ENCODE measurements at places on chromosomes 2 and 18.

- DNase-seq: no peak
Measured at GRCh38 chr18:77339623-77340022, 90.0 kb downstream of the GALR1 start.

DNA sequence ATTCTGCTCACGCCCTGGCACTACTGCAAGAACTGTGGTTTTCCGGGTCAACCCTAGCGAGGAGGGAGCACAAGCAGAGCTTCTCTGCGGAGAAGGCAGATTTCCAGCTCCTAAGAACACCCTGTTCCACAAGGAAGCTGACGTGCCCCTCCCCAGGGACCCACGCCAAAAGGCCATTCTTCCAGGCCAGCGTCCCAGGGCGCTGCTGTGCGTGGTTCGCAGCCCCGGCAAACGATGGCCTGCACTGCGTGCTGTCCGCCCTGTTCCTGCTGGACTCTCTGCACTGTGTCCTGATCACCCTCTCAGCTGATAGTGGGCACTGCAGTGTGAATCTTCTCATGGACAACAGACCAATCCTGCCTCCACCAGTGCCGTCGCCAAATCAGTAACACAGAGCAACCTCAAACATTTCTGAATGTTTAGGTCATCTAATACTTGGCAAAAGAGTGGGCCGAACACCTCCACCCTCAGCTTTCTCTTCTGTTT, 49.1 kb downstream of the ADI1 start:
- DNase-seq: no peak

- peak; percentile 9 for DNase-seq
Measured at GRCh38 chr2:209936106-209936666, 66.3 kb upstream of the RPE start.

- peak; percentile 49 for DNase-seq
Measured at GRCh38 chr2:231929961-231930592, 3.9 kb upstream of the NPPC start.

DNA sequence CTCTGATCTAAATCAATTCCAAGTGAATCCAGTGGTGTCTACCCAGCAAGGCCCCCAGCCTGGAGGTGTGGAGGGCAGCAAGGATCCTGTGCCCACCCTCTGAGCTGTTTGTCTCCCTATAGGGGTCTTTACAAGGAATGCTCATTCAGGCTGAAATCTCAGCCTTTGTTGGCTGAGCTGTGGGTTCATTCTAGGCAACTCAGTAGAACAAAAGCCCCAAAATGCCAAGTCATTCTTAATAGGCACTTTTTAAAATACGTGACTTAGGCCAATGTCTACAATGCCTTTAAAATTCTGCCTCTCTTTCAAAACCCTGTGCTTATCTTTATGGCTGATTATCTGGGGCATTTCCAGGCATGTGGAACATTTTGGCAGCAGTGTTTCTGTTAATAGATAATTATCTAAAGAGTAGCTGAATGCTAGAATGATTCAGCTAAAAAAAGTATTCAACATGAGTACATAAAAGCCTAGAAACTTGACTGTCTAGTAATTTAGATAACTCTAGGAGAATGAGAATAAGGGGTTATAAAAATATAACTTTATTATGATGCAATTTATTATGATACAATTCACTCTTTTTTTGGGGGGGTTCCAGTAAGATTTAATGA, 7.4 kb downstream of the UGT1A6 start:
- peak; percentile 96 for DNase-seq

- peak; percentile 71 for DNase-seq
Measured at GRCh38 chr2:63842149-63843061, 709 bp downstream of the UGP2 start.

- DNase-seq: no peak
Measured at GRCh38 chr2:215603440-215603839, 167.6 kb upstream of the FN1 start.

GRCh38 chr18:55477860-55478581, 110.0 kb downstream of the TCF4 start:
- DNase-seq: no peak

GRCh38 chr2:161077367-161078210, 82.6 kb upstream of the TANK start:
- peak; percentile 93 for DNase-seq

DNA sequence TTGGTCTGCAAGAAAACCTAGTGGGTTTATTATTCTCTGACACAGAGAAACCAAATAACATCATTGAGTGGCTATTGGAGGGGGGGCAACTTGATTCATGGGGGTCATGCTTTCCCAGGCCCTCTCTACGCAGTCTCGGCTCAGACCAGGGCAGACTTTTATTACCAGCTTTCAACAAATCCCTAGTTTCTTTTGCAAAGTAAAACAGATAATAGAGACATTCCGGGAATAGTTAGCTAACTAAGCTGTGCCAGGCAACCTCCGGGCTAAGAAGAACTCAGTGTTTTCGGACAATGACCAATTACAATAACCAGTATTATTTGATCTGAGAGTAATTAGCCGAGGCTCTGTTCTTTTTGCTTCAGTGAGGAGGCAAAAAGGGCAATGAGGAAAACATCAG, 66.3 kb downstream of the CDK15 start:
- no peak for DNase-seq

- DNase-seq: no peak
Measured at GRCh38 chr18:57981308-57982028, 62.6 kb upstream of the NEDD4L start.

DNA sequence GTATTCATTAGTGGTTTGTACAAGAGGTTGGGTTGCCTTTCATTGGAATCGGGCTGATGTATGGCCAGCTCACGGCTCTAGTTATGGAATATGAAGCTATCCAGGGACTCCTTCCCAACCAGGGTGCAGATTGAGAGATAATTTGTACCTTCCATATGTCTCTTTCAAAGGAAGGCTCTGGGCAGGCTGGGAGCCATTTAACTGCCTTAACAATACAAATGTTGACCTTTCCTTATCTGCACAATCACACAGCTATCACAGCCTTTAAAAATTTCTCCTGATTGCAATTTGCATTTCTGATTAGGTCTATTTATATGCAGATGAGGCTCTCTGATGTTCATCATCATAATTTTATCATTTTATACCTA, 58.7 kb downstream of the MYO3B start:
- no peak for DNase-seq

GRCh38 chr18:26614374-26614773, 66.0 kb upstream of the KCTD1 start:
- DNase-seq: no peak

GRCh38 chr2:127701651-127702394, 526 bp downstream of the SFT2D3 start:
- peak; percentile 94 for DNase-seq

GRCh38 chr2:111669928-111670695, 213.9 kb downstream of the ANAPC1 start:
- peak; percentile 47 for DNase-seq

- no peak for DNase-seq
Measured at GRCh38 chr2:69644506-69644979, 1.0 kb upstream of the AAK1 start.

DNA sequence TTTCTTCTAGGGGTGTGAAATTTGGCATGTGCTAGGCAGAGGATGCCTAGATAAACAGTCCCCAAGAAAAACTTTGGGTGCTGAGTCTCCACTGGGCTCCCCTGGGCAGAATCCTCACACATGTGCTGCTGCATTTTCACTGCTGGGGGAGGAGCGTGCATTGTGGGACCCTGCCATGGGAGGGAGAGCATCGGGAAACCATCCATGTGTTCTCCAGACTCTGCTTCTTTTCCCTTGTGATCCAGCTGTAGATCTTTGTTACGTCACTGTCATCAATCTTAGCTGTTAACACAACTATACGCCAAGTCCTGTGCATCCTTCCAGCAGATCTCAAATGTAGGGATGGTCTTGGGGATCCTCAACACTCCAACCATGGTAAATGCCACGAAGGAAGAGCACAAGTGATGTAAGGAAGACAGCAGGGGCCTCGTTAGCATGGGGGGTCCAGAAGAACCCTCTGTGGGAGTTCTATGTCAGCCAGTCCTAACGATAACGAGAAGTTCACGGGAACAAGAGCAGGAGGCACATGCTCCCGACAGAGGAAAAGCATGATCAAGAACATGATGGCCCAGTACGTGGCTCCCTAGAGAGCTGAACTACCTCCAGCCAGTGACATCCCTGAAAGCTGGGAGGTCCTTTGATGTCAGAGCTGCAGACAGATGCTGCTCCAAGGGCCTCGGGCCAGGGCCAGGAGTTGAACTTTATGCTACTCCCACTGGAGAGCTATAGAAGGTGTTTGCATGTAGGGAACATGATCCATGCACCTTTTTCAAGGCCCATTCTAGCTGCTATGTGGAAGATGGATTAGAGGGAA, 41.1 kb upstream of the NPAS2 start:
- DNase-seq: no peak

DNA sequence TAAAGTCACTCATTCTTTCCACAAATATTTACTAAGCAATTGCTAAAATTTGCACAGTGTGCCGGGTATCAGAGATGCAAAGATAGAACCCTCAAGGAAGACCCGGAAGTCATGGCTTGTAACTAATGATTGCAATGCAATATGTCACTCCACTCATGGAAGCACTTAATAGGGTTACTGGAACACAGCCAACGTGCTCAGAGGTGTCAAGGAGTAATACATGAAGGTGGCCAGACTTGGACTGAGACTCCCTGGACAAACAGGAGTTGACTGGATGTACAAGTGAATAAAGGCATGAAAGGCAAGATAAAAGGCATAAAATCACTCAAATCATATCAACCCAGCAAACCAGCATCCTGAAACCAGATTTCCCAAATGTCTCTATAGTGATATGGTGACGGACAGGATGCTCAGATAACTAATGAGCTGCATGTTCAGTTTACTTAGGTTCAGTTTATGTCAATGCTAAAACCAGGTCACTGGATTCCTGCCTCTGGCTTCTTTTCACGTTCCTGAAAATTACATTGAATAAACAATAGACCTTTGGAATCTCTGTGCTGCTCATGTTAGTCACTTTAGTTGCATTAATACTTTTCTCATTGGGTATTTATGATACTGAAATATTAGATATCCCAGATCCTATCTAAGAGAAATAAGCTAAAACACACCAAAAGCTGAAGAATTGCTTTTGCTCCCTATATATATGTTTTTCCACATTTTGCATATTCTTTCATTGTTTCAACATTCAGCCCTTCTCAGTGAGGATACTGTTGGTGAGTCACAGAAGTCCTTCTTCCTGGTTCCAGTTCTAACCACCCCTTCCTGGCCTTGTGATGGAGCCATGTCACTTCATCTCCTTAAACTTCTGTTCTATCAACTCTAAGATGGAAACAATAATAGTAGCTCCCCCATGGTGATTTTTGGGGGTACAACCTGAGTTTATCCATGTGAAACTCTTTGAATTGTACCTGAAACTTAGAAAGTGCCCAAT, 688.9 kb upstream of the ID2 start:
- no peak for DNase-seq

DNA sequence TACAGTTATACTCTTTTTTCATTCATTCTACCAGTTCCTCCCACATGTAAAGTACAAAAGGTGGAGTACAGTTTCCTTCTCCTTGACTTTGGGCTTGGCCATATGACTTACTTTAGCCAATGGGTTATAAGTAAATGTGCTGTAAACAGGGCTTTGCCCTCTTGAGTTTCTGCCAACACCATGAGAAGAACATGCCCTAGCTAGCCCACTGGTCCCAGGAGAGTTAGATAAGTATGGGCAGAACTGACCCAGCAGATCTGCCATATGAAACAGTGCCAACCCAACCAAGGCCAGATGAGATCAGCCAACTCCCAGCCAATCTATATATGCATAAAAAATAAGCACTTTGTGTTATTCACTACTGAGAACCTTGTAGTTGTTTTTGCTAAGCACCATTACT, 25.5 kb downstream of the ZC3H8 start:
- peak; percentile 68 for DNase-seq

DNA sequence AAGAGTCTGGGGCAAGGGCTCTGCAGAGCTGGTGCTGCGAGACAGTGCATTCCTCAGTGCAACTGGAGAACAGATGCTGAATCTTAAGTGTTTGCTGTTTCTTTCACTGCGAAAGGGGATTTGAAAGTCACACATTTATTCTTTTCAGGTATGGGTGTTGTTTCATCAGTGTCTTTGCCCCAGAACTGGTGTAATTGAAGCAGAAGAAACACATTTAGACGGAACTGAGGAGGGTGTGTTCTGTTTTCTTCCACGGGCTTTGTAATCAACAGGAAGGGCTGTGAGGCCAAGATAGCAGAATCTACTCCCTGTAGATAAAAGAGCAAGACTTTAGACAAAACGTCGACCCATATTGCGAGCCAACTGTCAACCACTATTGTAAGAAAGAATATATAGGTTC, 151.9 kb downstream of the EPHA4 start:
- peak; percentile 97 for DNase-seq

- DNase-seq: peak; percentile 65
Measured at GRCh38 chr2:67476809-67477790, 80.0 kb downstream of the ETAA1 start.

GRCh38 chr2:38875227-38875575, 533 bp downstream of the DHX57 start:
- no peak for DNase-seq

GRCh38 chr18:6672821-6673308, 56.7 kb upstream of the ARHGAP28 start:
- DNase-seq: no peak

GRCh38 chr2:227653419-227653818, 13.2 kb upstream of the SCYGR5 start:
- DNase-seq: no peak

- DNase-seq: no peak
Measured at GRCh38 chr2:95760806-95761525, 169.2 kb downstream of the TRIM43 start.

- DNase-seq: peak; percentile 74
Measured at GRCh38 chr2:171655586-171655985, 31.7 kb upstream of the DYNC1I2 start.
